ENCODE measurements at places on chromosomes 2 and 18.
A peak's percentile ranks its signal among the peaks of the same experiment; 100 is the strongest.

DNA sequence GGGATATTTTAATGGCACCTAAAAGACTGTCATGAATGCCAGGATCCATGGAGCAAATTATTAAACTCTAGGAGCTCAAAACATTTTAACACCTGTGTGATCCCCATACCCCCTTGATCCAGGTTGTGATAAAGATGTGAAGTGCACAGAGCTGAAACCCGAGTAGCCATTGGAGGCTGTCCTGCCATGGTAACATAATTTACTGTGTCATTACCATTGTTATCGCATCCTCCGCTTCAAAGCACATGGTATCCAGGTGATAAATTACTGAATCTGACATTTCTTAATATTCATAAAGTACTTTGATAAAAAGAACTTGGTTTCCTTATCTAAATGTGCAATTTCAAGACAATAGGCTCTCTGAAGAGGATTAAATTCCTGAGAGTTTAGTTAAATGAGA is 109.3 kb downstream of the CHST9 start:
- no peak for DNase-seq

DNA sequence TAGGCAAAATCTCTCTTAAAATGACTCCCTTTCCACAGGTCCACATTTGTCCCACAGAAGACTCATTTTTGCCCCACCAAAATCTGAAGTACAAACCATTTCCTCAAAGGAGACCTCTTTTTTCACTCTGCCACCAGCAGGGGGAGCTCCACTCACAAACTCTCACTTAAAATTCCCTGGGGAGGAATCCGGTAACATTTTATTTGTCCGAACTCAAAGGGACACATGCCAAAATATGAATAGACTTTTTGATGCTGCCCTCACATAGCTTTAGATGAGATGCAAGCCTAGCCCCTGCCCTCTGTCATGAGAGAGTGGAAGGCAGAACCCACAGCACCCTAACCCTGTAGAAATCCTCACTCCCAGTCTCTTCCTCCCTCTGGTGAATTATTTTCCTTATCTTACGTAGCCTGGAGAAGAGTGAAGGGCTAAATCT is 57.1 kb downstream of the RMDN2 start:
- DNase-seq: peak; percentile 79

DNA sequence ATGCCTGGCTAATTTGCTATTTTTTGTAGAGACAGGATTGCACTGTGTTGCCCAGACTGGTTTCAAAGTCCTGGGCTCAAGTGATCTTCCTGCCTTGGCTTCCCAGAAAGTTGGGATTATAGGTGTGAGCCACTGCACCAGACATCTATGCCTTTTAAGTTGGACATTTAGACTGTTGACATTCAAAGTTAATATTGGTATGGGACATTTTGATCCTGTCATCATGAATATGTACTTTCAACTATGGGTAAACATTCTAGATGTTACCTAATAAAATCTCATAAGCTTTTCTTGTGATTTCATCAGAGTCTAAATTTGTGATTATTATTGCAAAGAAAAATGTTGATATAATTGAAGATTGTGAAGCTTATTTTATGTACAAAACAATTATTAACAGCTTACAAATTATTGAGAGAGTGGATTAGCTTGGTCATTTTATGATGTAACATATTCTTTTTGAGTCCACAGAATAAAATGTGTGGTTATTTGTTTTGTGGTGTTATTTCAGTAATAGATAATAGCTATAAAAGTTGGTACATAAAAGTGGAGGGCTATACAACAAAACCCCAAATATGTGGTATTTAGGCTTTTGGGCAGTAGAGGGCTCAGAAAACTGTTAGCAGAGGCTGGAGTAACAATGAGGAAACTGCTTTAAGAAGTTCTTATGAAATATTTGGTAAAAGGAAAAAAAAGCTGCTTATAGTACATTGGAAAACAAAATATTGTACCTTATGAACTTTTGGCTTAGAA is 41.4 kb downstream of the STARD6 start:
- DNase-seq: no peak

DNA sequence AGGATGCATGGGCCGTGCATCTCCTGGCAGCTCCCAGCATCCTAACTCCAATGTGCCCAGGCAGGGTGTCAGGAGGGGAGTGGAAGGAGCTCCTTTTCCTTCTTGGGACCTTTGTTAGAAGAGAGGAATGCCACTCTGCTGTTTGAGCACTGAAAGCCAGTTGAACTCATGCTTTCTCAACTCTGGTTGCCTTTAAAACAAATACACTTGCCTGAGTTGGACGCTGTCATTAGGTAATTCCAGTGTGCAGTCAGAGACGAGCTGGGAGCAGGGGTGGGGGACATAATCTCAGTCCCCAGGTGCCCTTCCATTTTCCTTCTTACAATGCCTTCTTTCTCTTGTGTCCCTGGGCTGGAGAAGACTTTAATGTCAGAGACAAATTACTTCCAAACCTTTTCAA is 44.4 kb upstream of the IL1R2 start:
- DNase-seq: no peak

DNA sequence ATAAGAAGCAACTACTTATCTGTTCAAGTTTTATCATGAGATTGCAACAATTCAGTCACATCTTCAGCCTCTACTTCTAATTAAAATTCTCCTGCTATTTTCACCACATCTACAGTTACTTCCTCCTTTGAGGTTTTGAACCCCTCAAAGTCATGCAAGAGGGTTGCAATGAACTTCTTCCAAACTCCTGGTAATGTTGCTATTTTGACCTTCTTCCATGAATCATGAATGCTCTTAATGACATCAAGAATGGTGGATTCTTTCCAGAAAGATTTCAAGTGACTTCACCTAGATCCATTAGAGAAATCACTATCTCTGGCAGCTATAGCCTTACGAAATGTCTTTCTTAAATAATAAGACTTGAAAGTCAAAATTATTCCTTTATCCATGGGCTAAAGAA is 1052.8 kb upstream of the NRXN1 start:
- DNase-seq: no peak

- peak; percentile 86 for DNase-seq
Observed at GRCh38 chr18:13629841-13630715, 96.3 kb downstream of the FAM210A start.

GRCh38 chr2:165804719-165805118 is 10.7 kb upstream of the GALNT3 start:
- DNase-seq: no peak

DNA sequence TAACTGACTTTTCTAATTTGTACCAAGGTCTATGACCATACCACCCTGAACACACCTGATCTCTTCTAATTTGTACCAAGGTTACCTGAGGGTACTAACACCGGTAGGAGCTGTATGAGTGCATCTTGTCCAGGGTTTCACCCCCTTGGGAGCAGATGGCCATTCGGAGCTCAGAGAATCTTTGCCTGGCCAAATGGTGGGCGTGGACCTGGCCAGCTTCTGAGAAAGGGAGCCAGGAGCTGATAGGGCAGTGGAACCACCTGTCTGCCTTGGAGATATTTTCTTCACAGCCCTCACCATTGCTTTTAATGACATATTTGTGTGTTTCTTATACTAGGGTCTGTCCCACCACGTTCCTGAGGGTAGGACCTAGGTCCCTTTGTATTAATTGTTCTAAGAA is 188.9 kb downstream of the LDLRAD4 start:
- DNase-seq: no peak

- DNase-seq: no peak
Observed at GRCh38 chr2:134985061-134985460, 62.2 kb downstream of the MAP3K19 start.

DNA sequence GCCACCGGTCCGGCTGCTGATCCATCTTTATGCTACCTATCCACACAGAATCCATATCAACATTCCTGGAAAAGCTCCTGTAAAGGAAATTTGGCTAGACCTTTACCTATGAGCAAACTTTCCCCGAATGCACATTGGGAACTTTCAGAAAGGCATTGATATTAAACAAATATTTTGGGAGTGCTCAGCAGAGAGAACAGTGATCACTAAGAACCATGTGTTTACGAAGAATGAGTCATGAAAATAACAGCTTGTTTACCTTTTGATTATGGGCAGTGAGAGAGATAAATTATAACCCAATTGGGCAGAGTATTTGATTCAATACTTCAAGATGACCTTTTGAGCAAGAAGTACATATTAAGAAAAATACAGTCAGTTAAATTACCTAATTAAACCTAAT is 189.7 kb upstream of the CDH2 start:
- no peak for DNase-seq

DNA sequence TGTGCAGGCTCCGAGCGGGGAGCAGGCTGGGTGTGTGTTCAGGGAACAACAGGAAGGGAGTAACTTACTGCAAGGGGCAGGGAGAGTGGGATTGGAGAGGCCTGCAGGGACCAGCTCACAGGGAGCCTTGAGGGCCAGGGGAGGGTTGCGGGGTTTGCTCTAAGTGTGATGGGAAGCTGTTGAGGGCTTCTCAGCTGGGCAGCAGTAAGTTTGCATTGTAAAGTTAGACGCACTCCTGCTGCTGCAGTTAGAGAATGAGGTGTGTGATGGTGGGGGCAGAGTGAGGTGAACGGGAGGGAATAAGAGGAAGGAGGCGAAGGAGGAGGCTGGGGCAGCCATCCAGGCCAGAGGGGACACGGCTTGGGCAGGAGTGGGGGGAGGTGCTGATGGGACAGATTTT is 53.4 kb downstream of the BOLA3 start:
- no peak for DNase-seq

- DNase-seq: peak; percentile 50
Observed at GRCh38 chr2:152718909-152719645, 657 bp downstream of the ARL6IP6 start.

Data from lung (tissue), 17 donors.